ENCODE measurements at places on chromosomes 16 and 17. TPM values are rescaled to one million over a fixed set of nuclear protein-coding genes. Genes with fewer than 3 reads are reported as not detected.
A peak's percentile ranks its signal among the peaks of the same experiment; 100 is the strongest.

DNA sequence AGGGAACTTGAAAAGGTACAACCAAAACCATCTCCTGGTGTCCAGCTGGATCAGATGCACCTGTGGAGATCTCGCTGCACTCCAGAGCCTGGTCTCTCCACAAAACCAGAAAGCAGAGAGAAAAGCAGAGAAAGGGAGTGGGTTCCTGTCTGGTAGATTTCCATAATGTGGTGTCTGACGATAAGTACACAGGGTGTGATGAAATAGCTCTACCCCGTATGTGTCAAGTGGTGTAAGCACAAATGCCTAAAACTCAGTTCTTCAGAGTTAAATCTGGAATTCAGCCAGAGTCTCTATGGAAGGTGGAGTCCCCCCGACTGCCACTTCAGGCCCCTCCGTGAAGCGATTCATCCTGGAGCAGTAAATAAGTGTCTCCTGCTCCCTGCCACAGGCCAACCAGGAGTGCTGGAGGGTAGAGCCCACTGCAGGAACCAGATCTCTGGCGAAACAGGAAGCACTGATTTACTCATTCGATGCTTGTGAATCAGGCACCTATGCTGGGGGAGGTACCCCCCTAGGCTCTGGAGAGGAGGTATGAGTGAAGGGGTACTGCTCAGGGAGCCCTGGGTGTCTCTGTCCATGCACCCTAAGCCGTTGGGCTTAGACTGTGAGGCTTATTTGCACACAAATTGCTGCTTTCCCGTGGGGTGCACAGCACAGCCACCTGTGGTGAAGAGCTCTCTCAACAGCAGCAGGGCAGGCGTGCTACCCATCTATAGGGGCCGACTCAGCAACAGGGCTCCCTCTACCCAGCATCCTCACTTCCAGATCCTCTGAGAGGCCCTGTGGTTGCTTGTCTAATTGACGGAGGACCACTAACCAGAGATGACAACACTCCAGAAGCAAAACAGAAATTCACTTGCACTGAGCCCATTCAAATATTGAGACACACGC is 97.1 kb upstream of the MYOCD start:
- DNase-seq, result no peak

DNA sequence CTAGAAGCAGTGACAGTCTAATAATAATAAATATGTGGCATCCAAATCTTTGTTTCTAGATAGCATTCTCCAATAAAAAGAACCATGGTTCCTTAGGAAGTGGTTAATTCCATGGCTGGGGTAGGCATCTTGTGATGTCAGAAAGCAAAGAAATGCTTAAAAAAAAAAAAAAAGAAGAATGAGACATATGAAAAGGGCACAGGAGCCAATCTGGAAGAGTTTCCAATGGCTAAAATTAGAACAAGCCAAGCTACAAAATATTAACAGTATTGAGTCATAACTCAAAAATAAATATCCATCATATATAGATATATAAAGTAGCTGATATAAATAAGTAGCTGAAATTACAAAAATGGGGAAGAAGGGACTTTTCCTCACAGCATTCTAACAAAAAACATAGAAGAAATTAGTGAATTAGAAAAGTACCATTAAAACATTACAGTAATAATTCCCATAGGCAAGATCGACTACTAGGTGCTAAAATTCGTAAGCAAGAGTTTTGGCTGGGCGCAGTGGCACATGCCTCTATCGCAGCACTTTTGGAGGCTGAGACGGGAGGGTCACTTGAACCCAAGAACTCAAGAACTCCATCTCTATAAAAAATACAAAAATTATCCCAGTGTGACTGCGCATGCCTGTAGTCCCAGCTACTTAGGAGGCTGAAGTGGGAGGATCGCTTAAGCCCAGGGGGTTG is 111.3 kb downstream of the TRIM37 start:
- no peak for DNase-seq

DNA sequence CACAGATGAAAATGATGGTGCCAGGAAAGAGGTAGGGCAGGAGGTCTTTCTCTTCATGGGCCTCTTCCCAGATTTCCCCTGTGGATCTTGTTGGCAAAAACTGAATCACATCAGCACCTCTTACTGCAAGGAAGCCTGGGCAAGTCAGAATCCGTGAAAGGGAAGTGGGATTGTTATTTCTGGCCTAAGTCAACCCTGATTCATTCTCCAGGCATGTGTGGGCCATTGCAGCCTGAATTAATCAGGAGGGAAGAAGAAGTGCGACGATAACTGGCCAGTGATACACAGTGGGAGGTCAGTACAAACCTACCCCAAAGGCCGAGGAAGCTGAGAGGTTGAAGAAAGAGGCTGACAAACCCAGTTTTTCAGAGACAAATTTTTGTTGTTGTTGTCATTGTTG is 17.9 kb upstream of the NSMCE1 start:
- no peak for DNase-seq

GRCh38 chr16:58507195-58507962 is 7.4 kb downstream of the NDRG4 start:
- DNase-seq, result no peak

- DNase-seq, result no peak
Observed at GRCh38 chr16:10940501-10941079, 1.7 kb downstream of the DEXI start.

- DNase-seq, result no peak
Observed at GRCh38 chr17:8160741-8161221, 2.0 kb downstream of the VAMP2 start.

- no peak for DNase-seq
Observed at GRCh38 chr16:11079652-11080187, 135.4 kb downstream of the CLEC16A start.

DNA sequence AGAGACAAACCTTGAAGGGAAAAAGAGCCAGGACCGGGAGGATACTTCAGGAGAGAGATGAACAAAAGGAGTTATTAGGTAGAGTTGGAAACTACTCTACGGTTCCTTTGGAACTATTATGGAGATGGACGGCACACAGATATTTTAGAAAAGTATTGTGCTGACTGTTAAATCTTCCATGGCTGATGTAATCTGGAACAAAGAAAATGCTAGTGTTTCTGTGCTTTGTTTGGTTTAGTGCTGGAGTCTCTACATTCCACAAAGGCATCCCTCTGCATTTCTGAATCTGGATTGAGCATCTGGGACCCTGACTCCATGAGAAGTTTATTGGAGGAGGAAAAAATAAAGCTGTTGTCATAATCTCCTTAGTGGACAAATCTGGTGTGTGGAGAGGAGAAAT is 57.2 kb downstream of the RPGRIP1L start:
- DNase-seq, result no peak

DNA sequence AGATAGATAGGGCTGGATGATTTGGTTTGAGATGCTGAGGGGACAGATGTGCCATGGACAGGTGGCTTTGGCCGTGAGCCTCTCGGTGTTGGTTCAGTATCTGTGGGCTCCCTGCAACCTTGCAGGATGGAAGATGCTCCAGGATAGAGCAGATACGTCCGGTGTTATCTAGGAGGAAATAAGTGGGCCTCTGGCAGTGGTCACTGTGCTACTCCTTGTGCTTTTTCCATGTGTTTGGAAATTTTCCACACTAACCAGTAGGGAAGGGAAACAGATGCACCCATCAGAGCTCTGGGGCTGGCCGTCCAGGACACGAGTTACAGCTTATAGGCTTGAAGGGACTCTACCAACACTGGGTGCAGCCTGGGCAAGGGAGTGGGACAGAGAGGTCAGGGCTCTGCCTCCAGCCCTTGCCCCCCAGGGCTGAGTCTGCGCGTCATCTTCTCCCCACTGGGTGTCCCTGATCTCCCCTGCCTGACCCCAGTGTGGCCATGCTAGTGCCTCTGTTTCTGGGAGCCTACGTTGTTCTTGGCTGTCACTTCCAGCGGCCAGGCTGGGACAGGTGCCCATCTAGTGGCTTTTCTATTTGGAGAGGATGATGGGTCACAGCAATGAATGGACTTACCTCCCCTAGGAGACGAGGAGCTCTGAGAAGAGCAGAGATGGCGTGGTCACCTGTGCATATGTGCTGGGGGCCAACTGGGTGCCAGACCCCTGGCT is 166.9 kb downstream of the SEC14L1 start:
- no peak for DNase-seq

GRCh38 chr16:1501630-1502029 is 8.5 kb downstream of the TELO2 start:
- no peak for DNase-seq

DNA sequence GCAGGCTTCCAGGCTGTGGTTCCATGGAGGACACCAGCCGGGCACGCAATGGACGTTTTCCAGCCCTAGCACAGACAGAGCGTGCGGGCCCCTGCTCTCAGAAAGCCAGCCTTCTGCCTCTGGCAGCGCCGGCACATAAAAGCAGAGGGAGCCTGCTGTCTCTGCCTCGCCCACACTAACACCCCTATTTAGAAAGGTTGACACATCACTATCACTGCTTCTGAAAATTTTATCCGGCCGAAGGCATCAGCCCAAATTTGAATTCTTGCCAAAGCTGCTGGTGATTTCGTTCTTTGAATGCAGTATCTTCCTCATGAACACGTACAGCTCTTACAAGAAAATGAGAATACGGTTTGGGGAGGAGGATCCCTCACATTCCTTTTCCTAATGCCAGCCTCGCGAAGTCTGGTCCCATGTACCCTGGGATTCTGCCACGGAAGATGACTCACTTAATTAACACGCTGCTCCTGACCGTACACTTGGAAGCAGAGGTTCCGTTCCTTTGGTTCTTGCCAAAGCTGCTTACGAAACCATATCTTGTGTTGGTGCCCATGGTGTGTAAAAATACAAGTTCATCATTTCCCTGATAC is 1.3 kb upstream of the RAB11FIP3 start:
- DNase-seq, result no peak

- no peak for DNase-seq
Observed at GRCh38 chr17:75109046-75109406, 743 bp upstream of the ARMC7 start.

- DNase-seq, result no peak
Observed at GRCh38 chr17:68794636-68795434, 160.4 kb downstream of the ABCA8 start.

- DNase-seq, result no peak
Observed at GRCh38 chr16:57514791-57515600, 21.4 kb downstream of the CCDC102A start.

DNA sequence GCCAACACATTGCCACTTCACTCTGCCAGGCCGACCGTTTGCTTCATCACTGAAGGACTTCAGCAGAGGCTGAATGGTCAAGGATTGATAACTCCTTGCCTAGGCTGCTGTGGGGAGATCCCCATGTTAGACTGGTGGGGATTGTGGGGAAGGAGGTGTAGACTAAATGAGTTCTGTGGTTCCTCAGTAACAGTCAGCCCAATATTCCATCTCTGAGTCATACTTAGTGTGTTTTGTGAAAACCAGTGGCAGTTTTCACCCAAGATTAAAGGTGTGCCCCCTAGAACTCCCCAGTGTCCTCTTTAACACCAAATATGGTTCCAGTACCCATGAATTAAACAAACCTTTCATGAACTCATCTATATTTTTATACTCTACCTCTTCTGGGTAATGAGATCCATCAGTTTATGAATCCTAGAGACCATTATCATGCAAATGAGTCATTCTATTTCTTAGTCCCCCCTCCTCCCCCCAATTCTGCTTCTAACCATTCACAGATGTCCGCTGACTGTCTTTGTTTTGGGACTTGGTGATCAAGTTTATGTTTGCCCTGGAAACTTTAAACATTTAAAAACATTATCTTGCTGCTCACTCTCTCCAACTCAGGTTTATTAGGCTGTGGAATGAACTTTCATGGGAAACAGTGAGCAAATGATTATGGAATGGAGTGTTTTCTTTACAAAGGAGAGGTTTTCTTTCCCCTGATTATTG is 66.8 kb upstream of the GAS7 start:
- no peak for DNase-seq

DNA sequence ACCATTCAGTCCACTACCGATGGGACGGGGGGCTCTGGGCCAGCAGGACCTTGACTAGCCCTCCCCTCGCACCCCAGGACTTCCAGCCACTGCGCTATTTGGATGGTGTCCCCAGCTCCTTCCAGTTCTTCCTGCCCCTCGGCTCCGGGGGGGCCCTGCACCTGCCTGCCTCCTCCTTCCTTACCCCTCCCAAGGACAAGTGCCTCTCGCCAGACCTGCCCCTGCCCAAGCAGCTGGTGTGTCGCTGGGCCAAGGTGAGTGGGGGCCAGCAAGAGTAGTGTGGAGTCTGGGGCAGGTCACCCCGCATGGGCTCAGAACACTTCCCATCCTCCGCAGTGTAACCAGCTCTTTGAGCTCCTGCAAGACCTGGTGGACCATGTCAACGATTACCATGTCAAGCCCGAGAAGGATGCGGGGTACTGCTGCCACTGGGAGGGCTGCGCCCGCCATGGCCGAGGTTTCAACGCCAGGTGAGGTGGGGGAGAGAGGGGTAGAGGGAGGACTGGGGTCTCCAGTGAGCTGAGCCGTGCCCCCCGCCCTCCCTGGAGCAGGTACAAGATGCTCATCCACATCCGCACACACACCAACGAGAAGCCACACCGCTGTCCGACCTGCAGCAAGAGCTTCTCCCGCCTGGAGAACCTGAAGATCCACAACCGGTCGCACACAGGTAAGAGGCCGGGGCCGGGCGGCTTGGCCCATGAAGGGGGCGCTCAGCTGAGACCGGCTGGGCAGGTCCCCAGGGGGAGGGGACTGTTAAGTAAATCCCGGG is 16.2 kb downstream of the PAM16 start:
- no peak for DNase-seq

- no peak for DNase-seq
Observed at GRCh38 chr17:48240562-48241130, 133.1 kb downstream of the SNX11 start.

GRCh38 chr17:50225701-50226240 is 24.3 kb upstream of the COL1A1 start:
- no peak for DNase-seq

GRCh38 chr16:29667755-29668154 is 4.7 kb downstream of the SPN start:
- no peak for DNase-seq

GRCh38 chr17:50621574-50622031 is 13.1 kb upstream of the ABCC3 start:
- no peak for DNase-seq

DNA sequence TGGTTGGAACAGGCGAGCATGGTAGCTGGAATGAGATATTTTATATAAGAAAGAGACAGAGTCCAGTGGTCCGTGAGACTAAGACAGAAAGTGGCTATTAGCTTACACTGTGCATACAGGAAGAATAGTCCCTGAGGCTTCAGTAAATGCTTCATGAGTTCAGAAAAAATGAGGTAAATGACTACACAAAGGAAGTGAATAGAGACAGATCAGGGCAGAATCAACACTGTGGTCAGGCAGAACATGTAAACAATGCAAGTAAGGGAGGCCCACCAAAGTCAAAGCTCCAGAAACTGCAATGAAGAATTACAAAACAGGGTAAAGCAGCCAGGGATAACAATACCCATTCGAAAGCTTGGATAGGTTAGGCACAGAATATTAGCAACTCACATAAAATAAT is 4.8 kb downstream of the ABCA10 start:
- peak; percentile 15 for DNase-seq

- no peak for DNase-seq
Observed at GRCh38 chr17:66541461-66542128, 239.2 kb downstream of the PRKCA start.

RASD1 gene
- 0.73 TPM for polyA plus RNA-seq

OTOP3 gene
- not detected for polyA plus RNA-seq

SLC5A10 gene
- polyA plus RNA-seq, result 0.58 TPM

PRCD gene
- polyA plus RNA-seq, result 3.7 TPM

GPRC5C gene
- 80.8 TPM for polyA plus RNA-seq

ABCC6 gene
- 23.5 TPM for polyA plus RNA-seq

KRT32 gene
- not detected for polyA plus RNA-seq

DNAAF8 gene
- 2.2 TPM for polyA plus RNA-seq

DCTN5 gene
- 78.7 TPM for polyA plus RNA-seq

DPEP1 gene
- 29.0 TPM for polyA plus RNA-seq

All from left kidney (tissue), 8 donors.